Germinal center (tissue), 1 donor: ENCODE measurements at places on chromosomes 2 and 18.

DNA sequence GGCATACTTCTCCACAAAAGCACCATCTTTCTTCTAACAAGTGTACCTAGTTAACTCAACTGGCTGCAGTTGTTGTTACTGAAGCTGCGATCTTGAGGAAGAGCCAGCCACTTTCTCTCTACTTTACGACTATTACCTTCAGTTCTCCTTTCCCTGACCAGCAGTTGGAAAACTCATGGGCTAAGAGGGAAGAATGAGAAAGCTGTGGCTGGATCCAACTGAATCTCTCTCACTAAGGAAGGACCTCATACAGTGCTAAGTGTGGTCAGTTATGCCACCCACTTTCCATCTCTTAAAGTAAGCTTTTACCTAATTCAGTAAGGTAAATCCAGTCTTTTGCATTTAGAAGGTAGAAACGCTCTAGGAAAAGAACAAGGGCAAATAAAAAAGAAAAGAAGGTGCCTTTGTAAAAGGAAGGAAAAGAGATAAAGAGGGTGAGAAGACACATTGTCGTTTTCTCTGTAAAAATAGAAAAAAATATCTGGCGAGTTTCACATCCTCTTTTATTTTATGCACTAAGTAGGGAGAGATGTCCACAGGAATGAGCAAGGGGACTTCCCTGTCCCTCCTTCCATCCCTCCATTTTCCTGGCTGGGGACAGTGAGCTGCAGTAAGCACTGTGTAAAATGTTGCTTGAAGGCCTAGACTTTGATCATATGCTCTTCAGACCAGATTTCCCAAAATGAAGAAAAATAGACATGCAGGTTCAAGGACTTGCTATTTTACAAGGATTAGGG, 73.4 kb downstream of the PLEKHM3 start:
- no peak for DNase-seq

DNA sequence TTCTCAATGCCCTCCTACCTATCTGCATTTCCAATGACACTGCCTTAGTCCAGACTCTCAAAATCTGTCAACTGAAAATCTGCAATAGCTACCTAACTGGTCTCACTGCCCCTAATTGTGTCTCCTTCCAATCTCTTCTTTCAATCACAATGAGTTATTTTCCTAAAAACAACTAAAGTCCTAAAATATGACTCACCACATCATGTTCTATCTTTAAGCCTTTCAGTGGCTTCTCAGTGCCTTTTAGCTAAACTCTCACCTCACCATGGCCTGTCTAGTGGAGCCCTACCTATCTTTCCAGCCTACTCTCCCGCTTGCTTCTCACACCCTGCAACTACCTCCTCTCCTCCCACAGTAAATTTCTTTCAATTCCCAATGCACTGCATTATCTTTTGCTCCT, 220.9 kb upstream of the PKDCC start:
- no peak for DNase-seq

DNA sequence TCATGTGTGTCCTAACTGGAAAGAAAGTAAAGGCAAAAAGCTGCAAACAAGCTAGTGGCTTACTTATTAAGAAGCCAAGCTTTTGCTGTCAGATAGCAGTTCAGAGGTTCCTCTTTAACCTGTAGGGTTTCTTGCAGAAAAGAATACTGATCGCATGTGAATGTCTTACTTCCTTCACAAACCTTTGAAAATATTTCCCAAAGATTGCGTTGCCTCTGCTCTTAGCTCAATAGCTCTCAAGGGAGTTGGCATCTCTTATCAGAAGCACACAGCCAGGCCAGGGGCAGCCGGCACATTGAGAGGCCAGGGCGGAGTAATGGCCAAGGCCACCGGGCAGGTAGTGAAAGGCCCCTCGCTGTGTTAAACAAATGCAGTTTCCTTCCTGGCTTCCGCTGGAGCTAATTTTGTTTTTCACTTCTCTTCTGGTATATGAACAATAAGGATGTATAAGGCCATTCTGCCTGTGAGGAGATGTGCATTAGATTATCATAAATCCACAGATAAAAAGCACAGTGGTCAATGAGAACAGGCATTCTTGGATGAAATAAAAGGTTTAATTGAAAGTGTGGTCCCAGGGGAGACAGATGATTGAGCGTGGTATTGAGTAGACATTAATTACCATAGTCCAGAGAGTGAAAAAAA, 542.4 kb upstream of the NRP2 start:
- DNase-seq: no peak

DNA sequence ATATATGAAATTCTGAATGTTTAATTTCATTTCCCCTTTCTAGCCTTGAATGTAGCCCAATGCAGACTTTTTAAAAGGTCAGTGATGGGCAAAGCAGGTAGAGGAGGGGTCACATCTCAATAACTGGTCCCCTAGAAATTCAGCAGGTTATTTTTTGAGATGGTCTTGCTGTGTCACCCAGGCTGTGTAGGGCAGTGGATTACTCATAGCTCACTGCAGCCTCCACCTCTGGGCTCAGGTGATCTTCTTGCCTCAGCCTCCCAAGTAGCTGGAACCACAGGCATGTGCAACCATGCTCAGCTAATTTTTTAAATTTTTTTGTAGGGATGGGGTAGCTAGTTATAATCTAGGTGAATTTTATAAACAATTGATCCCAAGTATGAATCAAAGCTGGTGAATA, 8.8 kb downstream of the IAH1 start:
- no peak for DNase-seq

- no peak for DNase-seq
Measured at GRCh38 chr18:44356566-44357157, 324.0 kb upstream of the SETBP1 start.

GRCh38 chr2:22153931-22154613, 1030.3 kb downstream of the TDRD15 start:
- no peak for DNase-seq

GRCh38 chr18:46343931-46344372, 239.8 kb downstream of the HAUS1 start:
- DNase-seq: peak; percentile 41

GRCh38 chr18:52624702-52625101, 284.7 kb downstream of the DCC start:
- no peak for DNase-seq
